ENCODE measurements at places on chromosomes 1 and 21.

DNA sequence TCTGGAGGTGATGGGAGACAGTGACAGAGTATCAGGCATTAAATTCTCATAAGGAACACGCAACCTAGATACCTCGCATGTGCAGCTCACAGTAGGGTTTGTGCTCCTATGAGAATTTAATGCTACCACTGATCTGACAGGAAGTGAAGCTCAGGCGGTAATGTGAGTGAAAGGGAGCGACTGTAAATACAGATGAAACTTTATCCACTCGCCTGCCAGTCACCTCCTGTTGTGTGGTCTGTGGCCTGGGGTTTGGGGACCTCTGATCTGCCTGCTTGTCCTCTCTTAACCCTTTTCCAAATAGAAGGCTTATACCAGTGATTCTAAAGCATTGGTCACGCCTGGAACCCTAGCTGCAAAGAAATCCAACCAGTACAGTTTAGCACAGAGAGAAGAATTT, 15.3 kb downstream of the GABPA start:
- no peak for DNase-seq

- DNase-seq, result peak; percentile 60
These were observed 37.4 kb downstream of the UBE4B start for GRCh38 chr1:10070206-10070605.

DNA sequence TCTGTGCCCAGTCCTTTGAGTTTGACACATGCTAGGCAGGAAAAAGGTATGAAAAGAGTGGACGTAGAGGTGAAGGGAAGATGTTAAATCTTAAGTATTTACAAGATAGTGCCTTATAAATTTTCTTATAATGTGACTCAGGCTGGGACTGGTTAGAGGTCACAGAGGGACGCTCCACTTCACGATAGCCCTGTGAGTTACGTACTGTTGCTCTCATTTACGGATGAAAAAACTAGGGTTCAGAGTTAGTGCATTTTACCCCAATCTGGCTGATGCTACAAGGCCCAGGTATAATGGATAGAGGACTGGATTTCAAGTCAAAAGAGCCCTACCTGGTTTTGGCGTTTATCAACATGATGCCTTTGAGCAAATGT, 1.4 kb upstream of the TUT4 start:
- no peak for DNase-seq

- DNase-seq, result no peak
These were observed 27.9 kb downstream of the CASZ1 start for GRCh38 chr1:10768552-10768951.

DNA sequence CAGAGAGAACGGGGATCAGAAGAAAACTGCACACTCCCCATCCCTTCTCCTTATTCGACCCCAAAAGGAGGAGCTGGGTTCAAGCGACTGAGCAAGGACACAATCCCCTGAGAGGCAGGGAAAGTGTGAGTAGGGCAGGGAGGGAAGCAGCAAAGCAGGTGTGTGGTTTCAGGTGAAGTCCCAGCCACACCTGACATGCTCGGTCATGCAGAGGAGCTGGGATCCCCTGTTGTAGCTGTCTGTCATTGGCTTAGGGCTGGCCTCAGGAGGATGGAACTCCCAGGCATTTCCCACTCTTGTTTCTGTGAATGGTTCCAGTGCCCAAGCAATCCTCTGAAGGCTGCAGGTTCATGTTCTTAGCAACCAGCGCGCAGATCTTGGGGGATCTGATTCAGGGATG, 150.7 kb downstream of the DSCAM start:
- no peak for DNase-seq

GRCh38 chr1:120178799-120179756, 2.8 kb upstream of the SEC22B start:
- peak; percentile 59 for DNase-seq

DNA sequence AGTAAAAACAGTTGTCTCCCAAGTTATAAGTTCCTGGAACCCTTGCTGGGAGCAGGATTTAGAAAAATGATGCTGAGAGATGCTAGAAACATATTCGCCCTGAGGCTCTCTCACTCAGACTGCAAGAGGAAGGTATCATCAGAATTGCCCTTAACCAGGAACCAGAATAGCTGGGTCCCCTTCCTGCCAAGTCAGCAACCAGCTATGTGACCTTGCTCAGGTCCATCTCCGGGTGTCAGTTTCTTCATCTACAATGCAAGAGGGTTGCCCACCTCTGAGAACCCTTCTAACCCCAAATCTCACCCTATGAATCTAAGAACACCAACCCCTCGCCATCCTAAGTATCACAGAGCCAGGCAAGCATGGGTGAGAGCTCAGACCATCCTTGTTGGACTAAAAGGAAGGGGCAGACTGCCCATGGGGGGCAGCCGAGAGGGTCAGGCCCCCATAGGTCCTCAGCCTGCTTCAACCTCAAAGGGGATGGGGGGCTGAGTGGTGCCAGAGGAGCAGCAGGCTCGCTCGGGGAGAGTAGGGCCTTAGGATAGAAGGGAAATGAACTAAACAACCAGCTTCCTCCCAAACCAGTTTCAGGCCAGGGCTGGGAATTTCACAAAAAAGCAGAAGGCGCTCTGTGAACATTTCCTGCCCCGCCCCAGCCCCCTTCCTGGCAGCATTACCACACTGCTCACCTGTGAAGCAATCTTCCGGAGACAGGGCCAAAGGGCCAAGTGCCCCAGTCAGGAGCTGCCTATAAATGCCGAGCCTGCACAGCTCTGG, 390 bp upstream of the S100A9 start:
- no peak for DNase-seq

GRCh38 chr1:22417466-22417865, 34.2 kb upstream of the ZBTB40 start:
- no peak for DNase-seq

GRCh38 chr21:16496609-16497008, 766.8 kb downstream of the USP25 start:
- DNase-seq, result no peak

- no peak for DNase-seq
These were observed 35.9 kb downstream of the C1orf87 start for GRCh38 chr1:60037669-60038068.

Measured in ELR (cell line).